Progenitor cell of endocrine pancreas (in vitro differentiated cells): ENCODE measurements at places on chromosomes 1 and 21. TPM values are rescaled to one million over a fixed set of nuclear protein-coding genes. Genes with fewer than 3 reads are reported as not detected.

The TSPEAR gene
- not detected in 2 replicates for total RNA-seq

The TRIM33 gene
- 66.5 and 68.7 TPM in 2 replicates for total RNA-seq

The AVPR1B gene
- 0.60 TPM in 1 of 2 replicates, not detected in the other for total RNA-seq

The CACNA1S gene
- total RNA-seq, result 0.05 TPM in 1 of 2 replicates, not detected in the other

The B3GALT6 gene
- 31.7 and 31.9 TPM in 2 replicates for total RNA-seq

The ETV3L gene
- 0.67 and 0.72 TPM in 2 replicates for total RNA-seq
